Dermis blood vessel endothelial cell (primary cell): ENCODE measurements at places on chromosomes 6 and 20. TPM values are rescaled to one million over a fixed set of nuclear protein-coding genes. Genes with fewer than 3 reads are reported as not detected.

Gene HSPA1A
- total RNA-seq: 139 and 155 TPM in 2 replicates

Gene PXDC1
- 61.5 and 135 TPM in 2 replicates for total RNA-seq

Gene PRL
- total RNA-seq: not detected in 2 replicates

Gene GLP1R
- not detected in 2 replicates for total RNA-seq

Gene TTLL9
- 0.14 TPM in 1 of 2 replicates, not detected in the other for total RNA-seq

Gene NR2E1
- not detected in 2 replicates for total RNA-seq

DNA sequence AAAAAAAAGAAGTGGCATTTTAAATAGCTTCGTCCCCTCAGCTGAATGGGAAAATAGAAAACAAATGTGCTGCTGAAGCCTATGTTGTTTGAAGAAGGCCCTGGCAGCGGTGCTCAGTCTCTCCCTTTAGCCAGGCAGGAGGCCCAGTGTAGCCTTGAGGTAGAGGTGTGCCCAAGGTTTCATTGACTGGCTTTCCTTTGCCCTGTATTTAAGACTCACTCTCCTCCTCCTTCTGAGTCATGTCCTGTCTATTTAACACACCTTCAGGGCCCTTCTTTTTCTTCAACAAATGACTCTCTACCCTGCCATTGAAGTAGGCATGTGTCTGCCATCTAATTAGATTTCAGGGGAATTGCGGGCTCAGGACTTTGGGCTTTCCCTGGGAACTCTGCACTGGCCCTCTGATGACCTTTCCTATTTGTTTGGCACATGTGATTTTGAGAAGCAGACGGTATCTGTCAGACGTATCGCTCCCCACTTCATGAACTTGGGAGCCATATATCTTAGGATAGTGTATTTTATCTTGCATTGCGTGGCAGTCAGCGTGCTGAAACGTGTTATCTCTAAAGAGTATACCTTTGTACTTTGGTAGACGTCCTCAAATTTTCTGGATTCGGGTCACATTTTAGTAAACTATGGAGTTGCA is 4.3 kb downstream of the TJAP1 start:
- DNase-seq: no peak

- DNase-seq: no peak
These were observed 155.1 kb downstream of the CDK19 start for GRCh38 chr6:110660066-110660655.

GRCh38 chr6:69263297-69263696 is 533.5 kb downstream of the LMBRD1 start:
- no peak for DNase-seq

DNA sequence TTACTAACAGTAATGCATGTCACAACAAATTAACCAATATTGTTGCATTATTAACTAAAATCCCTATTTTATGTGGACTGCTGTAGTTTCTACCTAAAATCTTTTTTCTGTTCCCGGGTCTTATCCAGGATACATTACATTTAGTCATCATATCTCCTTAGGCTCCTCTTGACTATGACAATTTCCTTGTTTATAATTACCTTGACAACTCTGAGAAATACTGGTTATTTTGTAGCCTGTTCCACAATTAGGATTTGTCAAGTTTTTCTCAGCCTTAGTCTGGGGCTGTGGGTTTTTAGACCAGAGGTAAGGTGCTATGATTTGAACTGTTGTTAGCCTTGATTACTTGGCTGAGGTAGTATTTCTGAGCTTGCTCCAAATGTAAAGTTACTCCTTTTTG is 3.7 kb downstream of the FBXO5 start:
- DNase-seq: no peak

GRCh38 chr6:715709-716491 is 23.0 kb upstream of the EXOC2 start:
- DNase-seq: no peak

DNA sequence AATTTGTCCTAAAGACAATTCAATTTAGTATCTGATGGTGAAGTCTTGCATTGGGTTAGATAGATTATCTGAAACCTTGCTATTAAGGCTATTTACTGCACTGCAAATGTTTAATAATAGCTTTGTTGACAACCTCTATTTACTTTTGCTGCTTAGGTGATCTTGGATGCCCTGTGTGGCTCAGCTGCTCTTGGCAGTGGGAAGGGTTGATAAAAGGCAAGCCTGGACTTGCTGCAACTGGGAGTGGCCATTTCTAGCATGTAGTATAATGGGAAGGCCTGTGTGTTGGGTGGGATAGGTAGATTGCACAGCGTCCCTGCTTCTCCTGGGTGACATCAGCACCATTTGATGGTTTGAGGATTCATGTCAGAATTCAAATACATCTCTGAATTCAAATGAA is 49.1 kb downstream of the ARMC2 start:
- DNase-seq: peak; percentile 47

- DNase-seq: no peak
These were observed 45.1 kb upstream of the TAGAP start for GRCh38 chr6:159089909-159090308.

DNA sequence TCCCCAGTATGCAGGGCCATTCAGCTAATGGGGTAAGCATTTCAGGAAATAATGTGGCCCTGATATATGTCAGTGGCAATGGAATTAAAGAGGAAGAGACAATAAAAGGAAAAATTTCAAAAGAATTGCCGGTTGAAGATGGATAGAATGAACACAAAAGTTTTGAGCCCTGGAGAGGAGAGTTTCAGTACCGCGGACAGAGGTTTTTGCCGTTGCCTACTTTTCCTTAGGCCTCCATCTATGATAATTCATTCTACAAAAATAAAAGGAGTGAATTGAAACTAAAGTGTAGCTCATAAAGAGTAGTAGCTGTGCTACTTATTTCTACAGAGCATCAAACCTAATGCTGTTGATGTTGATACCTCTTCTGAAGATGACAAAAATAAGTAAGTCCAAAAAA is 140.7 kb downstream of the RNASET2 start:
- peak; percentile 18 for DNase-seq

- no peak for DNase-seq
These were observed 14.3 kb downstream of the ZNF451 start for GRCh38 chr6:57104336-57104735.

GRCh38 chr20:59985864-59986263 is 27.6 kb downstream of the CDH26 start:
- no peak for DNase-seq

DNA sequence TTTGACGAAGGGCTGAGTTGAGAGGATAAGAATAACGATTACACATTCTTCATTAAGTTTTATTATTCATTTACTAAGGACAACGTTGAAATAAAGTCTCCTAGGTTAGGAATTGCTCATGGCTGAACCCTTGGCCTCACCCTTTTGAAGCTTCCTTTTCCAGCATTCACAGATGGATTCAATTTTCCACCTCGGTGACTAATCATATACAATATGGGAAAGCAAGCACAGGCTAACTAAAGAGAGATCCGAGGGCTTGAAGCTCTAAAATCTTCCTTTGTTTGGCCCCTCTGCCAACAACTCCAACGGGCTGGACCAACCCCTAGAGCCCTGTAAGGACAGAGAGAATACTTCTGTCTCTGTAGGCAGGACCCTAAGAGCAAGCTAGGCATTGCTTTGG is 159.5 kb downstream of the SOD2 start:
- no peak for DNase-seq

DNA sequence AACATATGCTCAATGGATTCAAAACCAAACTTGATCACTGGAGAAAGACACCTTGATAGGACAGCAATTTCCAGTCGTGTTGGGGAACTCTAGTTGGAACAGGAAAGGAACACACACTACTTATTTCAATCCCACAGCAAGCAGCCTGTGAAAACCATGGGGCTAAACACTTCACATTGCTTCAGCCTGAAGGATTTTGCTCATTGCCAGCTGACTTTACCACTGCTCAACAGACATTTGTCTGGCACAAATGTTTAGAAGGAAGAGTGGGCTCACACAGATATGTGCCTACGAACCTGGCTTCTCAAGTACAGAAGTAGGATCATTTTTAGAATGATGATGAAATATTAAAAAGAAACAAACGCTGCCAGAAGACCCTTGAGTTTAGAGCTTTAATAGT is 598.1 kb downstream of the PHF3 start:
- DNase-seq: no peak

DNA sequence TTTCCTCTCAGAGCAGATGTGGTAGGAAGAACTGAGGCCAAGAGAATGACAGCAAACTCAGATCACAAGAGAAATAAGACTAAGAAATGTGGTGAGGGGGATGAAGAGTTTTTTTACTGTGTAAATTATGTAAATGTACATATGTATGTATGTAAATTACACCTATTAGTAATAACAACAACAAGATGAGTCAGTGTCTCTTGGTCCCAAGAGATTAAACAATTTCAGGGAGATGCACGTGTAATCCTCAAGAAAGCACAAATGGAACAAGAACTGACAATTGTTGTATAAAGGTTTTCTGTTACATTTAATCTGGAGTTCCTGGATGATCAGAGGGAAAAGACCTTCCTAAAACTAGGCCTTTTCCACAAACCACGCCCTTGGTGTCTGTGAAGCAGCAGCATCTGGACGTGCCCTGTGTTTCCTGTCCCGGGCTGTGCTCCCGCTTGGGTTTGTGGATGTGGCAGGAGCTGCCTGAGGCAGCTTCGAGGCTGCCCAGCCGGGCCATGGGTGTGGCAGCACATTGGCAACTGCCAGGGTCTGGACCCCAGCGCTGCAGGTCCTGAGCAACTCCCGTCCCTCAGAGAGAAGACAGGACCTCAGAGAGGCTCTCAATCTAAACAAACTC is 994 bp downstream of the CLDN20 start:
- peak; percentile 46 for DNase-seq

DNA sequence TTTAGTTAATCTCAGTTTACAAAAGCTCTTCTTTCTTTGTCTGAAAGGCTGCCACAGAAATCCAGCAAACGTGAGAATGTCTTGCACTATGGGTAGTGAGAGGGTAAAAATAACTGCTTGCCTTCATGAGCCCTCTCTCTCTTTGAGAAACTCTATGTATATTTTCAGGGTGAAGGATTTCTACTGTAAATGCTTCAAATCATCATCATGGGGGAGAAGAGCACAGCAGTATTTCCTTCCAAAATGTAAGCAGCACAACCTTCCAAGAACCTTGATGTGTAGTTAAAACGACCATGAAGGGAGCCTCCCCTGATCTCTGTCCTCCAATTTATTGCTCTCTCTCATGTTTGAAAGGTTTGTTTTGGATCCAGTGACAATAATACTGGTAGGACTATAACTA is 141.3 kb upstream of the CENPW start:
- no peak for DNase-seq

DNA sequence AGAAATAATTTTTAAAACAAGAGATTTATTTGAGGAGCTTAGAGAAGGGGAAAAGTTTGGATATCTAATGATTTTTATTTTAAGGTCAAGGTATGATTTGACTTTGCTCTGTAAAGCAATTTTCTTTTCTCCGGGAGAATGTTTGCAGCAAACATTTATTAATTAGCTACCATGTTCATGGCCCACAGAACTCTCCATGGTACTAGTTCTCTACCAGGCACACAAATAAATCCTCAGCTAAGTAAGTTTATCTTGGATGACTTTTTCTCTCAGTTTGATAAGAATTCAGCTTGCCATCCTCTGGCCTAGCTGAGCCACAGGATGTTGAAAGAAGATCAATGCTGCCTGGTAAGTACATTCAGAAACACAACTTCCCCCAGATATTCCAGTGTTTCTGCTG is 94.3 kb downstream of the PHACTR3 start:
- no peak for DNase-seq

GRCh38 chr20:50233325-50234212 is 42.9 kb downstream of the CEBPB start:
- no peak for DNase-seq

DNA sequence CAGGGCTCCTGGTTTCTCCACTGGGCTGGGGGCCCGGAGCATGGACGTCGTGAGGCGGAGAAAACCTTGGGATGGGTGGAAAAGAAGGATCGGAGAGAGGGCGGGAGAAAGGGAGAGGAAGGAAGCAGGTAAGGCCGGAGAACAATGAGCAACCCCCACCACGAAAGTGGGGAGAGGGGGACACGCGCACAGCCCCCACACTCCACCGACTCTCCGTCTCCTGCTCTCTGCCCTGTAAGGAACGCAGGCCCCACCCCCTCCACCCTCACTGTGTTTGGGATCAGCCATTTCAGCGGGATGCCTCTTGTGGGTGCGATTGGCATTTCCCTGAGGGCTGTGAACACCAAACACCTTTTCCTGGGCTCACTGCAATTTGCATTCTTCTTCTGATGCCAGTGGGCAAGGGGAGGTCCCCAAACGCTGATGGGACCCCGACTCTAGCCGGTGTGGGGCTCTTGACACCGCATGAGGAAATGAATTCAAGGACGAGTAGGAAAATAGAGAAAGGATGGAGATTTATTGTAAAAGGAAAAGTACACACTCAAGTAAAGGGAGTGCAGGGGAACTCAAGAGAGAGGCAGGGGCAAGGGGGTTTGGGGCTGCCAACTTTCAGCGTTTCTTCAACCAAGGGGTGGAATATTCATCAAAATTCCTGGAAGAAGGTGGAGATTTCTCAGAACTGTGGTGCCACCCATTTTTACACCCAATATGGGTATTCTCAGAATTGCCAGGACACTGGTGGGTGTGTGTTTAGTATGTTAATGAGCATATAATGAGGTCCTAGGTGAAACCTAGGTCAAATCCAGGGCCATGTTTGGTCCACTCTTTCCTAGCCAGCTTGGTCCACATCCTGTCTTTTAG is 13.1 kb upstream of the RAET1L start:
- DNase-seq: no peak
